ENCODE measurements at places on chromosomes 5 and 9. TPM values are rescaled to one million over a fixed set of nuclear protein-coding genes. Genes with fewer than 3 reads are reported as not detected.

DNA sequence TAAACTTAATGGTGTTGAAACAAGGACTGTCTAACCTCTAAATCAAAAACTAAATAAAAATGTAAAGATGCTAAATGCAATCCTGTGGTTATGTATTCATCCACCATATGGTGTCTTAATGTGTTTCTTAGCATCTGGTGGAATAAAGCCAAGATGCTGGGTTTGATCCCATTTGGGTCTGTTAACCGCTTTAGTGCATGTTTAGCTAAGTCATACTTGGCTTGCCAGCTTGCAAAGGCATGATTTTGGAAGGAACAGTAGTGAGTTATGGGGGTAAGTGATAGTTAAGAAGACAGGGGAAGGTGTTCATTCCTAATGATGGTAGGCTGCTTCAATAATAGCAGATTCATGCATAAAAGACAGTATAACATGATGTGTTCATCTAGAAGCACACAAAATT, 139.0 kb upstream of the SLC27A6 start:
- DNase-seq, result no peak

DNA sequence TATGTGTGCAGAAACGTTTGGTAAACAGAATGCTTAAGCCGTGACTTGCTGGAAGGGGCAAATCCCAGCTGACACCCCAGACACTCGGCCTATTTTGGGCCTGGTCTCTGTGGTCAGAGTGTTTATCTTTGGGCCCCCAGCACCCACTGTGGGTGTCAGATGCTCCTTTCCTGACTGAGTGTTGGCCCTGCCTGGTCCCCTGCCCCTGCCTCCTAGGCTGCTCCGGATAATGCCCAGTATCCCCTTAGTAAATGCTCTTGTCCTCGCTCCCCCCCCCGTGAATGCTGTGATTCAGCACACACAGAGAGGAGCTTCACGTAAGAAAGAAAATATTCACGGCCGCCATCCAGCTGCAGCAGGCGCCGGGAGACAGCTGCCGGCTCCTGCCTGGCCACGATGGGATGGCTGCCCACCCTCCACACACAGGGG, 11.3 kb upstream of the ANGPTL2 start:
- peak; percentile 50 for DNase-seq

- no peak for DNase-seq
Measured at GRCh38 chr9:133851693-133852092, 113.5 kb upstream of the SARDH start.

GRCh38 chr5:98825582-98826375, 52.3 kb downstream of the RGMB start:
- no peak for DNase-seq

- DNase-seq, result no peak
Measured at GRCh38 chr5:151522226-151522625, 68.9 kb downstream of the FAT2 start.

DNA sequence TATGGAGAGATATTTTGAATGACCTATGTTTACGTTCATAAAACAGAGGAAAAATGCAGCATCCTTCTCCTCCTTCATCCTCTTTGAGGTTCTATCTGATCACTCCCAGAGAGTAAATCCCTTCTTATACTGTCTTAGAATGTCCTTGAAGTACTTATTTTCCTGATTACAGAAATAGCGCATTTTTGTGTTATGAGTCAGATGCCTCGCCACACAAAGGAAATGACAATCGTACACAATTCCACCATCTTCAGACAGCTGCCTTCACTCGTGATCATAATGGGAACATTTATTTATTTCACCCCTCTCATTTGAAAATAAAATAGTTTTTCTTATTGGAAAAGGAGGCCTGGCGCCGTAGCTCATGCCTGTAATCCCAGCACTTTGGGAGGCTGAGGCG, 2.4 kb upstream of the GLT6D1 start:
- no peak for DNase-seq

DNA sequence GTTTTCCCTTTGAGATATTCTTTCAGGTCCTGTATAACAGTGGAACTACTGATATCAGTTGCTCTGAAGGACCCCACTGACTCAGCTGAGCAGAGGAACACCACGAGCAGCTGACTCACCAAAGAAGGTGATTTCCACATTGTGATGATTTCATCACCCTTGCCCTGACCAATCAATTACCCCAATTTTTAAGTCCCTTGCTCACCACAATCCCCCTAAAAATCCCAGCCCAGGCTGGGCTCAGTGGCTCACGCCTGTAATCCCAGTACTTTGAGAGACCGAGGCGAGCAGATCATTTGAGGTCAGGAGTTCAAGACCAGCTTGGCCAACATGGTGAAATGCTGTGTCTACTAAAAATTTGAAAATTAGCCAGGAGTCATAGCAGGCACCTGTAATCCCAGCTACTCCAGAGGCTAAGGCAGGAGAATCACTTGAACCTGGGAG, 125.3 kb upstream of the ABCA1 start:
- DNase-seq, result no peak

DNA sequence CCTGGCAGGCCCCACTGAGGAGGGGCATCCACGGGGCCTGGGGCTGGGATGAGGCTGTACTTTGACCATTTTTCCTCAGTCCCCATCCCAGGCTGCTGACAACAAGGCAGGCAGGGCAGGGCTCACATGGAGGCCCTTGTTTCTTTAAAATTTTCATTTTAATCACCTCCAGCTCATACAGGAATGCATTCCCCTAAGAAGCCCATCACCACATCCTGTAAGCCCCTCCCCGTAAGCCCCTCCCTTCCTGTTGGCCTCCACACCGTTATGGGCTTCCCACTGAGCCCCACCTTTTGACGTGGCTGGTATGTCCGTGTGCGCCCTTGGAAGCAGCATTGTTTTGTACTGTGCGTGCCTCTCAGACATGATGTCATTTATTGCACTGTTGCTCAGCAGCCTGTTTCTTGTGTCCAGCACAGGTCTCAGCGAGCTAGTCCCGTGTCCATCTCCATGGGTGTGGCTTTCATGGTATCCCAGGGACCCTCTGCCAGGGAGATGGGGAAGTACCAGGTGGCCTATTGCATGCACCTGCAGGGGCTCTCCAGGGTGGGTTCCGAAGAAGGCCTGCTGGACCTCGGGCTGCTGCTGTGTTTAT, 22.4 kb downstream of the PHF2 start:
- DNase-seq, result no peak

DNA sequence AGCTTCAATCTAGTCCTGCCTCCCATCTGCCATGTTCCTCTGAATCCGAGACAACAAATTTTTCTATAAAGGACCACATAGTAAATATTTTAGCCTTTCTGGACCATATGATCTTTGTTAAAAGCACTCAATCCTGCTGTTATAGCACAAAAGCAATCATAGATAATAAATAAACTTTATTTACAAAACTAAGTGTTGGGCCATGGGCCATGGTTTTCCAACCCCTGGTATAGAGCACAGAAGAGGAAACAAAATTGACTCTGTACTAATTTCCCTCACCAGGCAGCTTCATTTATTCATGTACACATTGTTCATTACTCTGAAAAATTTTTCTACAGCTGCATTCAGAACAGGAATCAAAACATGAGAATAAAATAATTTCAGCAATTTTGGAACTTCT, 288.9 kb downstream of the AGTPBP1 start:
- DNase-seq, result no peak

The RGS7BP gene
- total RNA-seq, result 7.3 TPM

GRCh38 chr9:87518702-87519335, 21.2 kb downstream of the DAPK1 start:
- peak; percentile 64 for DNase-seq

The IRX2 gene
- total RNA-seq, result 20.6 TPM

GRCh38 chr5:156121234-156121633, 205.7 kb upstream of the SGCD start:
- DNase-seq, result peak; percentile 30

DNA sequence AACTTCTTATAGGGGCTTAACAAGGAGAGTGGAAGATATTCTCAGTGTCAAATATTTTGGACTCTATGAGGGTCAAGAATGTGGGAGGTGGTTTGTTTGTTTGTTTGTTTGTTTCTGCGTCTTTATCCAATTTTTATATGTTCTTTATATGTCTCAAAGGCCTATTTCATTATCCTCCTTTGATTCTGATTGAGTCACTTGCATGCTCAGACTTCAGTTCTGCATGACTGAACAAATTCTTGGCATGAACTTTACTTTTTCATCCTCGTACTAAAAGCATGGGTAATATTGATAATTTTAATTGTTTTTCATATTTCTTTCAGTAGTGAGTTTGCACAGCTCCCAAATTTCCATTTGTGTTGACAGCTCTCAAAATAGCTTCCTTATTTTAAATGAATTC, 19.2 kb upstream of the ERBIN start:
- no peak for DNase-seq

The PCDHB2 gene
- 12.6 TPM for total RNA-seq

DNA sequence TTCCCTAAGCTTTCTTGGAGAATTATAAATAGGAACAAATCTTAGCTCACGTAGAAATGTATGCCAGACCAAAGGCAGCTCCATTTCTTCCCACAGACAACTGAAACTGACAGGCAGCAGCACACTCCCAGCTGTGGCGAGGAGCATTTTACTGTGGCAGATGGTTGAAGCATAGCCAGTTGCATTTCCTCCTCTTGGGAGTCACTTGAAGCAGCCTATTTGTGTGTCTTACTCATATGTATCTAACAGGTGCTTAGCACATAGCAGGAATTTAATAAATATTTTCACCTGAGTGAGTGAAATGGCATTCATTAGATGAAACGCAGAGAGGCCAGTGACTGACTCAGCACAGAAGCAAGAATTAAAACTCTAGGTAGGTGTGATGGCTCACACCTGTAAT, 12.3 kb upstream of the MTMR12 start:
- no peak for DNase-seq

DNA sequence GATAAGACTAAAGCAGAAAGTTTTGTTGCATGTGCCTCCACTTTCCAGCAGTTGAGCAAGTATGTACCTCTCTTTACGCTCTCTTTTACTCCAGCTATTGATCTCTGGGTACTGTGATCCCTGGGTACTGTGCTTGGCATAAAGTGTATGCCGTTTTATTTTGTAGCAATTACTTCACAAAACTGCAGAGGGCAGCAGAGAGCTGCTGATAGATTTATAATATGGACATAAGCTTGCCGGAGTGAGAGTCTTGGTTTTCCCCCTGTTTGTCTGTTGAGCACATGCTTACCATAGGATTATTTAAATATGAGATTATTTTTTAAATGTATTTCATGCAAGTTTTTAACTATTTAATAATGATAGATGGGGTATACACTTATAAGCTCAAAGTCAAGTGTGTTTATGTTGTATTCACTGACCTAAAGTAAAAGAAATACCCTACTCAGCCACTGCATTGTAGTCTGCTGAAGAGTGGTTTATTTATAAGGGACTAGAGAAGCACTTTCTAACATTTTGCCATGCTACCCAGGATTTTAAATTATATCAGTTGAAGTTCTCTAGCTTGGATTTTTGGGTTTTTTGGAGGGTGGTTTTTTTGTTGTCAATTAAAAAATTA, 13.0 kb downstream of the TTC1 start:
- DNase-seq, result peak; percentile 62

GRCh38 chr9:1005043-1005667, 28.7 kb downstream of the DMRT3 start:
- no peak for DNase-seq

- DNase-seq, result no peak
Measured at GRCh38 chr9:32398207-32398606, 13.8 kb downstream of the ACO1 start.

- DNase-seq, result no peak
Measured at GRCh38 chr5:56532466-56532865, 282.9 kb upstream of the MAP3K1 start.

The SOX30 gene
- total RNA-seq, result 14.4 TPM

DNA sequence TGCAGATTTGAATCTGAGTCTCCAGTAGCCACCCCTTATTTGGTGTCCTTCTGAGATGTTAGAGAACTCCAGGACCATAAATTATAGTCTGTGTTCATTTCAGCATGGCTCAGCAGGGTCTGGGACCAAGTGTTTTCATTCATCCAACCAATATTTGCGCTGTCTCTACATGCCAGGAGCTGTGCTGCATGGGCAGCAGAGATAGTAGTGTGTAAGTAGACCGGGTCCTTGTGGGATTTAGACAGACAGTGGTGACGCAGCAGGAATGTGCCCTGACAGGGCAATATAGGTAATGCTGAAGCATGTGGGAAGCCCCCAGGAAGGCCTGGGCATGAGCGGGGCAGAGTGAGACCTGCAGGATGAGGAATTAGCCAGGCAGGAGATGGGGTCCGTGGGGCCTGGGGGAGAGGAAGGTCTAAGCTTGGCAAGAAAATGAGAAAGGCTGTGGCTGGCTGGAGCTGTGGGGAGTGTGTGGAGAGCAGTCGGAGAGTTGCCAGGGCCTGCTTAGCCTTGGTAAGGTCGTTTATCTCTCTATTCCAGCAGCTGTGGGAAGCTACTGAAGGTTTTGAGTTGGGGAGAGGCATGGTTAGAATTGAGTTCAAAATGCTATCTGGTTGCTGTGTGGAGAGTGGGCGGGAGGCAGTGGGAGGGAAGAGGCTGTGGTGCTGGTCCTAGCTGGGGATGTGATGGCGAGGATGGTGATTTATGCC, 16.8 kb downstream of the STXBP1 start:
- DNase-seq, result no peak

DNA sequence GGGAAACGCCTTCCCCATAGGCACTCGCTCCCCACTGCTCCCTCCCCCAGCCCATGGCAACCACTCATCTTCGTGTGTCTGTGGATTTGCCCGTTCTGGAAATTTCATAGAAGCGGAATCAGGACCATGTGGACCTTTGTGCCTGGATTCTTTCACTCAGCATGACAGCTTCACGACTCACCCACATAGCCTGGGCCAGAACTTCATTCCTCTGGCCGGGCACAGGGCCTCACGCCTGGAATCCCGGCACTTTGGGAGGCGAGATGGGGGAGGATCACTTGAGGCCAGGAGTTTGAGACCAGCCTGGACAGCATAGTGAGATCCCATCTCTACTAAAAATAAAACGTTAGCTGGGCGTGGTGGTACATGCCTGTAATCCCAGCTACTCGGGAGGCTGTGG, 12.1 kb upstream of the DIPK1B start:
- no peak for DNase-seq

DNA sequence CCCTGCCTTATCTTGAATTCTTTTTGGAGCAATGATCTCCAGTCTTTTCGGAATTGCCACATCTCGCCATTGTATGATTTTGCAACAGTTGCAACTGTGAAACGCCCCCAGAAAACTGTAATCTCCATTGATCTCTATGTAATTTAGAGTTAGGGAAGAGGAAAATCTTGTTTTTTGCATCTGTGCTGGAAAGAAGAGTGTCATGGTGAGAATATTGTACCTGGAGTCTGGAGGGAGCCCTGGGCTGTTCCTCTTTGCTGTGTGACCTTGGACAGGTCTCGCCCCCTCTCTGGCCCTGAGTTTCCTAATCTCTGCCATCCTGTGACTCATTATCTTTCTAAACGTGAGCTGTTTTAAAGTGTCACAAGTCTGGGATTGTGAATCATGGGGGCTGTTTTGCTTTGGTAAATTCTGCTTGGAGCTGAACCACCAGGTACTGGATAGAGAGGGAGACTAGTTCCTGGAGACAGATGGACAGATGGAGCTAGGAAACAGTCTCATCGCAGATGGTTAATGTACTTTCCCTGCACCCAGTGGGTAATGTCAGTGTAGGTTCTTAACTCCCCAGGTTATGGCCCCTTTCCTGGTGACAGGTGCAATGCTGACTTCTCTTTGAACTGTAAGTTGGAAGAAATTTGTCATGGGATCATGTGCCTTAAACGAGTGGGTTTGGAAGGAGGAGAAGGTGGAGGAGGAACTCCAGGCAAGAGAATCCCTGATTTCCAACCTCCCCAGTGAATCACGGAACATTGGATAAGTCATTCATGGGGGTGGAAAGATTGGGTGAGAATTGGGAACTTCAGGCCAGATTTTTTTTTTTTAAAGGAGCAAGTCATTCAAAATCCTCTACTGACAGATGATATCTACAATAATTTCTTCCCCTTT, 19.6 kb downstream of the PPARGC1B start:
- no peak for DNase-seq

The LTC4S gene
- total RNA-seq, result 8.2 TPM

The CERCAM gene
- 25.3 TPM for total RNA-seq

The CAMLG gene
- total RNA-seq, result 26.4 TPM

- DNase-seq, result no peak
Measured at GRCh38 chr9:19481121-19481870, 72.5 kb downstream of the ACER2 start.
